Non-pigmented ciliary epithelial cell (primary cell): ENCODE measurements at places on chromosomes 11 and 22.

DNA sequence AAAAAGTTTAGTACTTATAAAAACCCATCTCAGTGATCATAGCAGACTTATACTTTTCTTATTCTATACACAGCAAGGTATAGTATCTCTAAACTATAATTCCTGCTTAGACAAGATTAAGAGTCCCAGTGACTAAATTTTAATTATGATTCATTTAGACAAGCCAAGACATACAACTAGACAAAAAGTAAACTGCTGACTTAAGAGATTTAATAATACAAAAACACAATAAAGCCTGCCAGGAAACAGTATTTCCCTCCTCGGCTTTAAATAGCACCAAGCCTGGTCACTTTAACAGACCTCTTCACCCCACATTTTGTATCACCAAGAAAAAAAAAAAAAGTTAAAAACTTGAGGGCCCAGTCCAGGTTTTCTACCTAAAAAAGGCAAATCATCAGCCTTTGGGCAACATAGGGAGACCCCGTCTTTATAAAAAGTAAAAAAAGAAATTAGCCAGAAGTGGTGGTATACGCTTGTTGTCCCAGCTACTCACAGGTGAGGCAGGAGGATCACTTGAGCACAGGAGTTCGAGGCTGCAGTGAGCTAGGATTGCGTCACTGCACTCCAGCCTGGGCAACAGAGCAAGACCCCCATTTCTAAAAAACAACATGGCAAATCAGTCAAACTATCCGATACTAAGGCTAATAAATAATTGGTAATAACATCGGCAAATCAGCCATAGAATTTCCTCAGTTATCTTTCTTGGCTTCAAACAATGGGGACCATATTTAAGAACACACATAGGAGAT is 53.8 kb downstream of the SIK3 start:
- DNase-seq: no peak

DNA sequence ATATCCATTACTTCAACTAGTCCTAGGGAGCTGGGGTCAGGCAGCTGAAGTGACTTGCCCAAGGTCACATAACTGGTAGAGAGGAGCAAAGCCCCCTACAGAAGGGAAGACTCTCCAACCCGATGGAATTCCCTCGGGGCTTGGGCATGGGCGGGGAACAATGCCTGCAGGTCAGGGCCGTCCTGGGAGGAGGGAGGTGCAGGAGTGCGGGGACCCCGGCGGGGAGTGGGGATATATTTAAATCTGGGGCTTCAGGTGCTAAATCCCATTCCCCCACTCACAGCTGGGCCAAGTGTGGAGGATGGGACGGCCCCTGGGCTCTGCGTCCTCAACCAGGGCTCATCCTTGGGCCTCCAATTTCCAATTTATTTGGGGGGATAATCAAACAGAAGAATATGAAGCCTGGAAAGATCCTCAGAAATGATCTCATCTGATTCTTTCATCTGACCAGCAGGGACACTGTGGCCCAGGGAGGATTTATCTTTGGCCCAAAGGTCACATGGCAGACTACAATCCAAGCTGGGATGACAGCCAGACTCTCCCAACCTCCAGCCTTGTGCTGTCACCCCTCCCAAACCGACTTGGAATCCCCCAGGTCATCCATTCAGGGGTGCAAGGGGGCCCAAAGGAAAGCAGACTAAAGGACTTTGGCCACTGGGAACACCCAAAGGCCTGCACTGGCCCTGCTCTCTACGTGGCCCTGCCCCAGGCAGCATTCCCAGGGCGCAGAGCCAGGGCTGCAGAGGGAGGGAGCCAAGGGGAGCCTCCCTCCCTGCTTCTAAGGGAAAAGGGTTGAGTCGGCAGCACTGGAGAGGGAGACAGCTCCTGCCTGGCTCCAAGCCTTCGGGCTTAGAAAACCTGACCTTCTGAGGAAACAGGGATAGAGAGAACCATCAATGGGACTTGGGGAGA is 8.7 kb upstream of the C1QTNF6 start:
- DNase-seq: no peak

DNA sequence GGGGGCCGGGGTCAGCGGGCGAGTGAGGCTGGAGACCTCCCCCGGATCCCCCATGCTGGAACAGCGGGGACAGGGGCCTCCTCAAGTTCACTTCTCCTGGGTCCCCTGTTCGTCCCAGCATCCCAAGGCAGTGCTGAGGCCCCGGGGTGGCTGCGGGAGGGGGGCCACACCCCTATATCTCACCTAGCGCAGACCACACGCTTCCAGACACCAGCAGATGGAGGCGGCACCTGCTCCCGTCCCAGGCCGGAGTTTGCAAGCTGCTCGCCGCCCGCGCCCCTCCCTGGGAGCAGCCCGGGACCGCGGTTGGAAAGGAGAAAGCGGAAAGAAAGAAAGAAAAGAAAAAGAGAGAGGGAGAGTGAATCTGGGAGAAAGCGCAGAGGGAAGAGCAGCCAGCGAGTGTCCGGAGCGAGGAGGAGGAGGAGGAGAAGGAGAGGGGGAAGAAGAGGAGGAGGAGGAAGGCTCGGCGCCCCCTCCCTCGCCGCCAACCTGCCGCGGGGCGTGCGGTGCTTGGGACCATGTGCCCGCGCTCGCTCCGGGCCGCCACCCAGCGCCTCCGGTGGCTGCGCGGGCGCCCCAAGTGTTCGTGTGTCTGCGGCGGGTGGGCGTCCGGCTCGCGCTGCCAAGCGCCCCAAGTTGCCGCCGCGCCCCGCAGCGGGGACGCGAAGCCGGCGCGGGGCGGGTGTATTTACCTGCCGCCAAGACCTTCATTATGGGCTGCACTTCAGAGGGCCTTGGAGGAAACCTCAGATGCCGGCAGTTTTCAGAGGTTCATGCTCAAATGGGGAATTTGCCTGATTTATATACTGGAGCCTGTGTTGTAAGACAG is at the start of gene LIF:
Gene LIF (minus strand): TSS at position 775 of the 829 bp plus-strand sequence. CDS start 64 bp downstream, at position 711.
- DNase-seq: no peak

- DNase-seq: no peak
Measured at GRCh38 chr11:7467652-7468051, 17.7 kb upstream of the OLFML1 start.

GRCh38 chr11:82901922-82902485 is 468 bp downstream of the DDIAS start:
- DNase-seq: no peak

DNA sequence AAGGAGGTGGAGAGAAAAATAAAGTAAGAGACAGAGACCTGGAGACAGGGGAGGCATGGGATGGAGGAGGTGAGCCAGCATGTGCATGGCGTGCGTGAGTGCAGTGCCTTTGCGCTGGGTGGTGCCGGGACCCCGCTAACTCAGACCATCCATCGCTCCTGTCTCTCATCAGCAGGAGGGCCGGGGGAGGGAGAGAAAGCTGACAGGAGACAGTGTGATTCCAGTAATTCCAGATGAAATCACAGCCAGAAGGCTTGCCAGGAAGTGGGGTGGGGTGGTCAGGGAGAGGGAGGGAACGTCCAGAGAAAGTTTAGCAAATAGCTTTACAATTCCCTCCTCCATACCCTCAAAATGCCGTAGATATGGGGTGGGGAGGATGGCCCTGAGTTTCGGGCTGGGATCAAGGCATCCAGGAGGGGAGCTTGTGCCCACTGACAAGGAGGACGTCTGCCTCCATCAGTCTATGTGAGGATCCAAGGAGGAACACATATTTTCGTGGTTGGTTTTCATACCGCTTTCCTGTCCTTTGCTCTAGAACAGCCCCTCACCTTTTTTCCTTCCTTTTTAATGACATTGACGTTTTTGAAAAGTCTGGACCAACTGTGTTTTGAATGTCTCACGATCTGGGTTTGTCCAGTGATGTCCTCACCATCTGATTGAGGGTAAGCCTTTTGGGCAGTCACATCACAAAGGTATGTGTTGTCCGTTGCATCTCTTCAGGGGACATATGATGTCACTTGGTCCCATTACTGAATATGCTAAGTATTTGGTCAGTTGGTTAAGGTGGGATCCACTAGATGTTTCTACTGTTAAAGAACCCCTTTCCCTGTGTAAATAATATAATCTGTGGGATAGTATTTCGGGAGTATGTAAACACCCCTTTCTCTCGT is 567.3 kb downstream of the MIAT start:
- DNase-seq: peak; percentile 76

DNA sequence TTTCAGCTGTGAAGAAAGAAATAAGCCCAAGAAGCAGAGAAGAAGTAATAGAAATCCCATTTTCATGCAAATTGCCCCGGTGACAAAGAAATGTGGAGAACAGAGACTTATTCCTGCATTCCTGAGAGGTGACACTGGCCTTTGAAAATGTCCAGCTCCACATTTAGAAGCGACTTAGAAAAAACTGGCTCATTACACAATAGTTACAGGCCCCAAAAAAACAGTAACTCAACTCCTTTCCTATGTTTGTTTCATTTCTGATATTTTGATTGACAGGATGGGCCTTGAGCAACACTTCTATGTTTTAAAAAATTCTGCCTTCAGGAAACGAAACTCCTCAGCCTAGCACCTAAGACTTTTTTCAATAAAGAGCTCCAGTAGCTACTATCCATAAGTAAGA is 726.9 kb upstream of the TENM4 start:
- no peak for DNase-seq

- DNase-seq: no peak
Measured at GRCh38 chr11:2139621-2140337, 590 bp upstream of the IGF2 start.

DNA sequence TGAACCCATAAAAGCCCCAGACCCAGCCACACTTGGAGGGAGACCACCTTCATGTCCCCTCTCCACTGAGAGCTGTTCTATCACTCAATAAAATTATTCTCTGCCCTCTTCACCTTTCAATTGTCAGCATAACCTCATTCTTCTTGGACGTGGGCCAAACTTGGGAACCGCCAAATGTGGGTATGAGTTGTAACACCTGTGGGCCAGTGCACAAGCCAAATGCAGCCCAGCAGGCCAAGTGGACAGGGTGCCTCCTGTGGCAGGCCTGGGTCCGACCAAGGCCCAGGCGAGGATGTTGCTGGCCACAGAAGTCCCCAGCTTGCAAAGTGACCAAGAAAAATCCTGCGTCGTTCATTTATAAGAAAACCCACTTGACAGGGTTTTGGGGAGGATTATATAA is 621.2 kb downstream of the METTL15 start:
- DNase-seq: no peak
